Fibroblast of upper back skin (primary cell): ENCODE measurements at places on chromosomes 4 and X.
A peak's percentile ranks its signal among the peaks of the same experiment; 100 is the strongest.

DNA sequence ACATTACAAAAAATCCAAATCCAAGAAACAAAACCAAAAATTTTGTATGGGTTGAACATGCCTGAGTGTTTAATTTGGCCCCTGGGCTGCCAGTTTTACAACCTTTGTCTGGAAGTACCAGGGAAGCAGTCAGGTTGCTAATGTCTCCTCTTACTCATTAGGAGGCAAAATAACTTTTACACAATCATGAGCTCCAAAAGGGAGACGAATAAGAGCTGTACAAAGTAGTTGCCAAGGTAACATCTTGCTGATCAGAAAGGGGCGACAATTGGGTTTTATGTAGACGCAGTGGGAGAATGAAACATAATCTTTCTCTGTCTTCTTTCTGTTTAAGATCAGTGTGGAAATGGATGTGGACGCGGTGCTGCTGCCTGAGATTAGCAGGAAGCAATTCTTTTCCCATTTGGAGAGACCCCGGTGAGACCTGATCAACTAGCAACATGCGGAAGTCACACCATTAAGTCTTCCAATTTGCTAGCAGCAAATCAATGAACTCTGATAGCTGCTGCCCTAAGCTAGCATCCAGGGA lies 90.7 kb upstream of the IGFBP7 start:
- no peak for DNase-seq

DNA sequence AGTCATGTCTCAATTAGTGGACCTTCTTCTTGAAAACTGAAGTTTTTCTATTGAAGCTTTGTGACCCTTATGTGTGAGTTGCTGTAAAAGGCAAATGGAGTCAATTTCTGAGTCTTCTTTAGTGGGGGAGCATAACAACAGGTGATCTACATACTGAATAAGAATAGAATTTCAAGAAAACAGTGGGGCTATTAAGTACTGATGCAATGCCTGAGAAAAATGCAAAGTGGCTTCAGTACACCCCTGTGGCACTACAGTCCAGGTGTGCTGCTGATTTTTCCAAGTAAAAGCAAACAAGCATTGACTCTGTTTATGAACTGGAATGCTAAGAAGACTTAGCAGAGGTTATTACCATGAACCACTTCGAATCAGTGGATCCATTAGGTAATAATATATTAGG lies 328.0 kb upstream of the PABPC4L start:
- no peak for DNase-seq

GRCh38 chr4:2743518-2744445 lies 12.4 kb downstream of the TNIP2 start:
- DNase-seq: no peak

GRCh38 chrX:72272868-72273267 lies 4.2 kb downstream of the RPS4X start:
- DNase-seq: no peak

GRCh38 chrX:153321381-153322124 lies at the start of gene PNMA6F:
Gene PNMA6F (minus strand): TSS chrX:153321767. CDS start chrX:153320674, 1,093 bp downstream.
- no peak for DNase-seq

- no peak for DNase-seq
These were observed 34.1 kb downstream of the GPAT3 start for GRCh38 chr4:83569987-83570386.

- DNase-seq: peak; percentile 53
These were observed 6.3 kb downstream of the FNIP2 start for GRCh38 chr4:158775091-158775651.

- no peak for DNase-seq
These were observed 4.2 kb upstream of the CXCL1 start for GRCh38 chr4:73864961-73865360.

DNA sequence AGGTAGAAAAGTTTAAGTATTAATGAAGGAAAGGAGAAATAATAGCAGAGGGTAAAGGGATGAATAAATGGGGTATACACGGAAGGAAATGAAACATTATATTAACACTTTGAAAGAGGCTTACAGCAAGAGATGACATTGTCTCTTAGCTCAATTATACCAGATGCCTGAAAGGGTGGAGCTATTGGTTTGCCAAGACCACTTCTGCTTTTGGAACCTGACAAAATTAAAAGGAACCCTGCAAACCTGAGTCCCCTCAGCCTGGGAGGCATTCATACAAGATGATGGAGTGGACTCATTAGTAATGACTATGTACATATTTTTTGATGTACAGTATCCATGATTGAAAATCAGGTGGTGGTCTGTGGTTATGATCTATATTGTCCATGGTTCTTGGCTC lies 45.1 kb upstream of the HPF1 start:
- DNase-seq: no peak

DNA sequence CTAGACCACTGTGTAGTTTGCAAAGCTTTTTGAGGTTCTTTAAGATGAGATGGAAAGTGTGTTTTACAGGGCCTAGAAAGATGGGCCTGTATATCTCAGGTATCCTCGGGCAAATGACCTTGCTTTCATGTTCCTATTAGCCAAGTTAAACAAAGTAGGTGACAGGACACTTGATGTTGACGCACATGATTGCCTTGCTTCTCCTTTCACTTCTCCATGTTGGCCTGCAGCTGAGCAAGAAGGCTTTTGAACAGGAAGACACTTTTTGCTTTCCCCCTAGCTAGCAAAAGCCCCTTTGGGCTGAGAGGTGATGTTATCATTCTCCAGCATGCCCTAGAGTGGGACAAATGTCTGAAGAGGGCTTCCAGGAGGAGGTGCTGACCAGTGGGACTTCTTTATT lies 202.1 kb downstream of the GPC3 start:
- DNase-seq: no peak

DNA sequence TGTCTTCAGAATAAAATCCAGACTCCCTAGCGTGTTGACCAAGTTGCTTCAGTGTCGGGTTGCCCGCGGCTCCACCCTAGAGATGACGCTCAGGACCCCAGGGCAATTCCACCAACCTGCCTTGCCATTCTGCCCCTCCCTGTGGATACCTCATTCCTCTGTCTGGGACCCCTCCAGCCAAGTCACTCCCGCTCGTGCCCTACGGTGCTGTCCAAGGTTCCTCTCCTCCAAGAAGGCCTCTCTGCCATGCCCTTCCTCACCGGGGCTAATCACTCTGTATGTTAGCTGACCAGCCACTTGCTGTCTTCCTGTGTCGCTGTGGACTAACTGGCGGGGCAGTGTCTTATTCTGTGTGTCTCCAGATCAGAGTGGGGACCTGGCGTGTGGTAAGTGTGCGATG lies 46.6 kb downstream of the TENM3 start:
- DNase-seq: no peak
